Stimulated activated CD4-positive, alpha-beta T cell treated with anti-CD3 and anti-CD28 coated beads, Interleukin-1b, Interleukin-23, amount 100 ng/mL, for 1 hour (primary cell): ENCODE measurements at places on chromosomes 3 and 15.

- DNase-seq, result no peak
Measured at GRCh38 chr3:25073423-25073822, 354.6 kb upstream of the RARB start.

- no peak for DNase-seq
Measured at GRCh38 chr3:62201438-62202035, 171.8 kb downstream of the FEZF2 start.

- no peak for DNase-seq
Measured at GRCh38 chr3:54936561-54936960, 8.7 kb upstream of the LRTM1 start.

DNA sequence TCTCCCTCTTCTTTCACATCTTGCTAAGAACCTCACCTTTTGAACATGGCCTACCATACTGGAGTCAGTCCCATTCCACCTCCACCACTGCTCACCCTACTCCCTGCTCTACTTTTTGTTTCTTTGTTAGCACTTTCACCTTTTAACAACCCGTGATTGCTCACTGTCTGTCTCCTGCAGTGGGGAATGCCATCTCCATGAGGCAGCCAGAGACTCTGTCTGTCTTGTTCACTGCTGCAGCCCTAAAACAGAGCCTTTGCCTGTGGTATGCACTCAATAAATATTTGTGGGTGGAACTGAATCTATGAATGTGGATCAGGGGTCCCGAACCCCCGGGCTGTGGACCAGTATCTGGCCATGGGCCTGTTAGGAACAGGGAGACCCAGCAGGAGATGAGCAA is 16.5 kb upstream of the TLE3 start:
- DNase-seq, result no peak

GRCh38 chr3:95707268-95707667 is 1107.1 kb upstream of the EPHA6 start:
- DNase-seq, result no peak

DNA sequence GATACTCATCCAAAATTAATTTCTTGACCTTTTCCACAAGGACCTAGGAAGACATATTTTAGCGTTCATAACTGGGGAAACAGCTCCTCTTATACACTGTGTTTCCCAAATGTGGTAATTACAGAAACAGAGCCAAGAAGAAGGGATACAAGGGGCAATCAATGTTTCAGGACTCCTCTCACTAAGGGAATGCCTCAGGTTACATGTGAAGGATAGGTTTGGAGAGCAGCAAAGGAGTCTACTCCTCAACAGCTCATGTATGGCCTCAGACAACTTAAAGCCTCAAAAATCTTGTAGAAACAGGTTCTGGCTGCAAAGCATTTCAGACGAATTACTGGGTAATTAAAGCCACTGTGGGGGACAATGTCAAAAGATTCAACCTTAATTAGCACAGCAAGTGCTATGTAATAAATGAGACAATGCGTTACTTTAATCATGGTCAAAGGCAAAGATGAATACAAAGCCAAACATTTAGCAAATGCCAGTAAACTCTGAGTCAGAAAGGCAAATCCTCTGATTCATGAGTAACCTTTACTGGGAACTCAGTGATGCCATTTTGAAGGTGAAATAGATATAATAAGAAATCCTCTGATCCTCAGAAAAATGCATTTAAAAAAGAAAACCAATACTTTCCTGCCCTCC is 1111.2 kb downstream of the TUSC7 start:
- no peak for DNase-seq

- DNase-seq, result no peak
Measured at GRCh38 chr3:127422663-127423375, 135.0 kb upstream of the PRR20G start.

DNA sequence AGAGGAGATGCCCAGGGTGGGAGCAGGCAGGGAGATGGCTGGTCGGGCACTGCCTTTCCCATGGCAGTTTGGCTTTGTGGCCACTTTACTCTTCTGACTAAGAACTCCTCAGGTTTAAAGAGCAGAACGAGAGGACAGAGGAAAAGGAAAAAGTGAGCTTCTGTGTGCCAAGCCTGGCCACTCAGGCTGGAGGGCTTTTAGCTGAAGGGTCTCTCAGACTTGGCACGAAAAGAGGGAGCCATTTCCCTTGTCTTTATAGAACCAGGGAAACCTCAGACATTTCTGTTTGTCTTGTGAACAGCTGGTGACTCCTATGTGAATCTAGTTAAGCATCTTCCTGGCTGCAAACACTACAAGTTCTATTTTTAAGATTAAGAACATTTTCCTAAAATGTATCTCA is 23.3 kb upstream of the PSMD6 start:
- no peak for DNase-seq

GRCh38 chr15:36609793-36610192 is 30.4 kb downstream of the CDIN1 start:
- no peak for DNase-seq

GRCh38 chr15:72737723-72738122 is 45.8 kb downstream of the ADPGK start:
- DNase-seq, result no peak

DNA sequence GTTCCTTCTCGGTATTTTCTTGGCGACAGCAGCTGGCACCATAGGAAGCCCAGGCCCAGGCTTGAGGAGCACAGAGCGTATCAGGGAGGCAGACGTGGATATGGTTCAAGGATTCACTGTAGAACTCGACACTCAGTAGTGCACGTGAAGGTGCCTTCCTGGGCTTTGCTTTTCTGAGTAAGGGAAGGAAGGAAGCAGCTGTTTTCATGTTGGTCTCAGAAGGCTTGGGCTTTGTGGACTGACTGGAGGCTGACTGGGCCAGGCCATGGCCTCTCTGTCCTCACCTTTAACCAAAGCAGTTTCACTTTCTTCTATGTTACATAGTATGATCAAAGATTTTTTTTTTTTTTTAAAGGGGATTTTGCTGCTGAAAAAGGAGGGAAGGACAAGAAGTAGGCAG is 6.9 kb upstream of the GHRL start:
- DNase-seq, result no peak

- DNase-seq, result no peak
Measured at GRCh38 chr15:68729789-68730411, 90.8 kb downstream of the ANP32A start.

GRCh38 chr15:99141943-99142342 is 37.1 kb downstream of the SYNM start:
- DNase-seq, result no peak

DNA sequence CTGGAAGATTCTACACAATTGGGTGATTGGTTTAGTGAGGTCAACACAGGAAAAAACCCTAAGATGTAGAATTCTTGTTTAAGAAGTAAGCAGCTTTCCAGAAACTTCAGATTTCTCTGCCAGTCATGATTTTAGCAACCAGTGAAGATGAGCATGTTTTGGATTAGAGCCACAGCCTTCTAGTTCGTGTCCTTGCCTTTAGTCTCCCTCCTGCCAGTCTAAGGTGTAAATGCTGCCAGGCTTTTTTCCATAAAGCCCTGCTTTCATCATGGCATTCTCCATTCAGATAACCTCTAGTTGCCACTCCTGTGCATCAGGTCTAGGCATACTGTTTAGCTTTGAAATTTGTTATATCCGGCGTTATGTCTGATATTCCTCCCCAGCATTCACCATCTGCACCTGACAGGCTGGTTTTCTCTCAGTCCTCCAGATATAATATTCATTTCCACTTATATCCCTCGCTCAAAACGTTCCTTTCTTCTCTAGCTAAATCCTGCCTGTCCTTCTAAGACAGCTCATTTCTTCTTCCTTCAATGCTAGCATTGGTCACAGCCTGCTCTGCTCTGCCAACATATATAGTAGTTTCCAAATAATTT is 37.4 kb downstream of the SYN2 start:
- no peak for DNase-seq

DNA sequence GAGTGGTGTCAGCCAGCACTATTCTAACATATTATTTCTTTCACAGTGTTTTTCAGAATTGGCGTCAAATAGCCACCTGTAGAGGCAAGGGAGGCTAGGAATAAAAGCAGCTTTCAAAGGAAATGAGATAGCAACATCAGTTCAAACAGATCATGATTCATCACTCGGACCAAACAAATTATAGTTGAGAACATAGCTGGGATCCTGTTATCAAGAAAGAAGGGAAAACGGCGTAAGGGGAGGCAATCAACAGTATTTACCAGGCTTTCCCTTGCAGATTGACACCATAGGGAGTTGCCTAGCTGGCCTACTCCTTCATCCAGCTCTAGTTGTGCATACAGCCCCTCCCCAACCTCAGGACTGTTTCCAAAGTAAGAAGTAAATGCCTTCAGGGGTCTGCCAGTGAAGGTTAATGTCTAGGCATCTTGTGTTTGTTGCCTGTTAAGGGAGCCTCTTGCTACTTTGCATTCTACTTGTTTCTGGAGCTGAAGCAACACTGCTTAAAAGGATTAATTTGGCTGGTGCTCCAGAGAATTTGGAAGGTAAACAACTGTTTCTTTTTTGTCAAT is 286.5 kb downstream of the NSUN3 start:
- no peak for DNase-seq

GRCh38 chr15:34900748-34901147 is 68.8 kb downstream of the AQR start:
- no peak for DNase-seq

DNA sequence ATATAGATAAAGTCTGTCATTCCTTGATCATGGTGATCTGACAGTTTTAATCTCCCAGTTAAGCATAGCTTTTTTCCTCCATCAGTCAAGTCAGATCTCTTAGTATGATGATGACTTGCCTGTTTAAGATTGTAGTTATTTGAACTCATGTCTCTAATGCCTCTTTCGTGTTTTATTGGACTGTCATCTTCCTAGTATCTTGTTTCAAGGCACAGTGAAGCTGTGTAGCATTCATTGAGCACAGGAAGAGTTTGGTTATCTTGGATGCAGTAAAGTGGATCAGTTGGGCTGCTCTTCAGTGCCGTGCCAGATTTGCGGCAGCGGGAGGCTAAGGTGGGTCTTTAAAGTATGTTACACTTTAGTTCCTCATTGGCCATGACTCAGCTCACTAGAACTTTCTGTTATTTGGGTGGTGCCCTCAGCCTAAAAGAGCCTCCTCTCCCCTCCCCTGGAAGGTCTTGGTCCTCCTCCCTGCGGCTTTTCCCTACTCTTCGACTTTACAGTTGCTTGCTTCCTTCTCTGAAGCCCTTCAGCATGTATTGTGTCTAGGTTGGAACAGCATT is 45.7 kb upstream of the SKOR1 start:
- DNase-seq, result no peak
